CD4-positive, alpha-beta T cell (primary cell): ENCODE measurements at places on chromosomes 1 and 21.

DNA sequence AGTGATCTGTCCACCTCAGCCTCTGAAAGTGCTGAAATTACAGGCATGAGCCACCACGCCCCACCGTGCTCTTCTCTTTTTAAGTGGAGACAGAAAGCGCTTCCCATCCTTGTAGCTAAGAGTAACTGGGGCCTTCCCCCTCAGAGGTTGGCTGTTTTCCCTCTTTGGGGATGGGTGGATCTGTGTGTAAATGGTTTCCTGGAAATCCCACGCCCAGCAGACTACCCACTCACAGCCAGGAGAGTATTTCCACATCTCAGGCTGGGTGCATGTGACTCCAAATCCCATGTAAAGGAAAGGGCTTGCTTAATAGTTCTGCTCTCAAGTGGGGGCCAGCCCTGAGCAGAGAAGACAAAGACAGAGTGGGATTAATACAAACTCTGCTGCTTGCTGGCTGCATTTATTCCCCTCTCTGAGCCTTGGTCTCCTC is 19.6 kb upstream of the TCEA3 start:
- no peak for DNase-seq

DNA sequence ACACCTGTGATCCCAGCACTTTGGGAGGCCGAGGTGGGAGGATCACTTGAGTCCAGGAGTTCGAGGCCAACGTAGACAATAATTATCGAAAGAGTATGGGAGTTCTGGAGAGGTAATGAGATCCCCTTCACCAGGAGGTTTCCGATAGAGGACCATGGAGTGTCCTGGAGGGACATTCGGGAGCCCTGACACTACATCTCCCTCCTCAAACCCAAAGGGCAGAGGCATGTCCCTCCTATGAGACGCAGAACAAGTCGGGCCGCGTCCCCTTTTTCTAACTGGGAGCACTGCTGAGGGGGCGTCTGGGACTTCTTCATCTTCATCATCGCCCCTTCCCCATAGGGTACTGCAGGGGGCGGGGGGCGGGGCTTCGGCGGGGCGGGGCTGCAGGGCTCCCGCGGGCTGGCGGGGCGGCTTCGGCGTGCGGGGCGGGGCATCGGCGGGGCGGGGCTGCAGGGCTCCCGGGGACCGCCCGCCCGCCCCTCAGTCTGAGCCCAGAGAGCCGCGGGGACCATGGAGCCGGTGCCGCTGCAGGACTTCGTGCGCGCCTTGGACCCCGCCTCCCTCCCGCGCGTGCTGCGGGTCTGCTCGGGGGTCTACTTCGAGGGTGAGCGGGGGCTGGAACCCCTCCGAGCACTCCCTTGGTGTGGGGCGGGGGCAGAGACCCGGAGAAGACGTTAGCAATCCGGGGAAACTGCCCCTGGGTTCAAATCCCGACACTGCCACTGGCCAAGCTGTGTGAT is at the start of gene THEMIS2:
Gene THEMIS2, plus strand, starts transcription at position 486 of the 743 bp plus-strand sequence. Its CDS starts 28 bp downstream, at position 514.
- DNase-seq: peak; percentile 90

DNA sequence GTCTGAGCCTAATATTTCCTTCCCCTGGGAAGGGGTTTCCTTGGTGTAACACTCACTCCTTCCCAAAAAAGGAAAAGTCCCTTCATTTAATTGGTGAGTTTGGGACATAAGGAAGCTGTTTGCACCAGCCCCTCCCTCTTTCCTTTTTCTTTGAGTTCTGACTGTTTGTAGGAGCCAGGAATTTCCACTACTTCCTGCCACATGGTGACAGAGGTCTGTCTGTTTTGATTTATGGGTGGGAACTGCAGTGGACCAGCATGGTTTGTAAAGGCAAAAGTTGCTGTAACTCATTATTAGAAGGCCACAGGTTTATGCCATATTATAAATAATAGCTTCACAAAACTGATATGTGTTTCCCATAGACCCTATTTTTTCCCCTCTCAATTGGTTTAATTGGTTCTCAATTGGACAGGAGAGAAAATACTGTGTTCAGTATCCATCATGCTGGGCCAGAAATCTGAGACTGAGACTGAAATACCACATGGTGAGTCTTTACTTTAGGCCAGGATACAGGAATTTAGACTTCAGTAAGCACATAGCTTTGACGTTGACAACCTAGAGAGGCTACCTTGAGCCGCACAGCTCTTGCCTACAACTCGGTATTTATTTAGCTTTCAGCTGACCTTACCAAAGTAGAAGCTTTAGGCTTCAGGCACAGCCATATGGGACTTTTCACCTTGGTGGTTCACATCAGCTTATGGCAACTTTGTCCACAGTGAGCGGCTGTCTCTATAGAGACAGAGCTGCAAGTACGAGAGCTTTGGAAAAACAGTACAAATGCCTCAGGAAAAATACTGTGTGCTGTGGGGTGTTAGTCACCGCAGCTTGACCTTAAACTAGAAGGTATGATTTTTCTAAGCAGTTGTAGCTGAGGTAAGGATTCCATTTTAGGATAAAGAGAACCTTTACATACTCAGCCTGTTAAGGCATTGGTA is 40.0 kb upstream of the RGS7 start:
- no peak for DNase-seq

- DNase-seq: no peak
These were observed 47.0 kb upstream of the ATF3 start for GRCh38 chr1:212561501-212561931.

DNA sequence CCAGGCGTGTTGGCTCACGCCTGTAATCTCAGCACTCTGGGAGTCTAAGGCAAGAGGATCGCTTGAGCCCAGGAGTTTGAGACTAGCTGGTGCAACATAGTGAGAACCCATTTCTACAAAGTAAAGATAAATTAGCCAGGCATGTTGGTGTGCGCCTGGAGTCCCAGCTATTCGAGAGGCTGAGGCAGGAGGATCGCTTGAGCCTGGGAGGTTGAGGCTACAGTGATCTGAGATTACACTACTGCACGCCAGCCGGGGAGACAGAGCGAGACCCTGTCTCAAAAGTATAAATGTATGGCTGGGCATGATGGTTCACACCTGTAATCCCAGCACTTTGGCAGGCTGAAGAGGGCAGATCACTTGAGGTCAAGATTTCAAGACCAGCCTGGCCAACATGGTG is 51.5 kb upstream of the LBR start:
- DNase-seq: no peak

DNA sequence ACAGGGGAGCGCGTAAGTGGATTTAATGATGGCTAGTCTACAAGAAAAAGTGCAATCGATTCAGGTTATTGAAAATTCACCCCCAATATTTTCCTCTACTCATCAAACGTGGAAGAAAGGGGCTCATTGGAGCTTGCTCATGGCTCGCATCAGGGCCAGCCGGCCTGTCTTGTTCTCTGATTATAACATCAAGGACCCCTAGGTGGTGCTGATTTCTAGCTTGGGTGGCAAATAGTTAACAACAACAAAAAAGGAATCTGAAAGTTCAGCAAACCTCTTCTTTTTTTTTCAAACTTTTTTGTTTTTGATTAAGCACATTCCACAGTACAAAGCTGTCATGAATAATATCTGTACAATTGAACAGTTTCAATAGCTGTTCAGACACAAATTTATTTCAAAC is 35.8 kb upstream of the SOD1 start:
- DNase-seq: no peak

GRCh38 chr1:41261926-41262618 is 20.0 kb upstream of the SCMH1 start:
- no peak for DNase-seq

- DNase-seq: no peak
These were observed 537 bp downstream of the RHBDL2 start for GRCh38 chr1:38941093-38941492.

DNA sequence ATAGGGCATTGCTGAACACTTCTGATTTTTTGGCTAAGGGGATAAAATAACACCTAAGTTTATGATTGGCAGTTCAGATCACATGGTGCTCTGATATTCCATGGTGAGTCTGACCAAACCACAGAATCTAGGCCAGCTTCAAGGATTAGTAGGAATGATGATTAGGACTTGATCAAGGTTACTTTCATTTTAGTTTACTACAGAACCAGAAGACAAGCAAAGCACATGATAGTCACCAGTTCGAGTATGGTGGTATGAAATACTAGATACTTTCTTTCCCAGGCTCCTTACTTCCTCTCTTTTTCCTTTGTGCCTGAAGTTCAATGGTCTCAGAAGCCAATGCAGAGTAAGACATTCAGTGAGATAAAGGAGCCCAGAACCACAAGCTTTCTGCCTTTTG is 26.6 kb downstream of the S100A10 start:
- no peak for DNase-seq
